GM13977 (cell line): ENCODE measurements at places on chromosomes 11 and 22.
A peak's percentile ranks its signal among the peaks of the same experiment; 100 is the strongest.

- DNase-seq = no peak
Measured at GRCh38 chr11:66055021-66055420, 2.9 kb downstream of the SF3B2 start.

DNA sequence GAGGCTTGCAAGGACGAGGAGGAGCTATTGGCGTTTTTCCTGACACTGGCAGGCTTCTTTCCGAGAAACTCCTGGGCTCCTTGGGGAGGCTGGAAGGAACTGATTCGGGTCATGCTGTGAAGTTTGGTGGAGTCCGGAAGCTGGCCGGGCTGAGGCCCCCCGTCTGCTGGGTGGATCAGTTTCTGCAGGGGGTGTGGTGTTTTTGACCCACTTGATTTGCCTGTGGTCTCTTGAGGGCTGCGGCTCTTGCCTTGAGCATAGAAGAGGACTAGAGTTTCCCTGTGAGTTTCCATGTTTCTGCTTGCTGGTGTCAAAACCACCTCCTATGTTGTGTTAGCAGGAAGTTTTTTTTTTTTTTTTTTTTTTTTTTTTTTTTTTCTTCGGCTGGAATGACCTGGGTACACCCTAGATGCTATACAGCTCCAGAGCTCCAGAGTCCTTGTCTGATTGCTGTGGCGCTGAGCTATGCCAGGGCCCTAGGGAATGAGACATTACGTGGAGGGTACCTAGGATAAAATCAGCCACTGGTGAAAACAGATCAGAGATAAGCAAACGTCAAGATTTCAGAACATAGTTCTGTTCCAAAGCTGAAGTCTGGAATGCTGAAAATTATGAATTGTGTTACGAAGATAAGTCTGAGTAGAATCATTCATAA is 728 bp downstream of the TBC1D22A start:
- peak; percentile 85 for DNase-seq

GRCh38 chr11:118417801-118418200 is 16.4 kb downstream of the ATP5MG start:
- no peak for DNase-seq

GRCh38 chr22:50030297-50031188 is 18.0 kb upstream of the IL17REL start:
- DNase-seq = peak; percentile 98

DNA sequence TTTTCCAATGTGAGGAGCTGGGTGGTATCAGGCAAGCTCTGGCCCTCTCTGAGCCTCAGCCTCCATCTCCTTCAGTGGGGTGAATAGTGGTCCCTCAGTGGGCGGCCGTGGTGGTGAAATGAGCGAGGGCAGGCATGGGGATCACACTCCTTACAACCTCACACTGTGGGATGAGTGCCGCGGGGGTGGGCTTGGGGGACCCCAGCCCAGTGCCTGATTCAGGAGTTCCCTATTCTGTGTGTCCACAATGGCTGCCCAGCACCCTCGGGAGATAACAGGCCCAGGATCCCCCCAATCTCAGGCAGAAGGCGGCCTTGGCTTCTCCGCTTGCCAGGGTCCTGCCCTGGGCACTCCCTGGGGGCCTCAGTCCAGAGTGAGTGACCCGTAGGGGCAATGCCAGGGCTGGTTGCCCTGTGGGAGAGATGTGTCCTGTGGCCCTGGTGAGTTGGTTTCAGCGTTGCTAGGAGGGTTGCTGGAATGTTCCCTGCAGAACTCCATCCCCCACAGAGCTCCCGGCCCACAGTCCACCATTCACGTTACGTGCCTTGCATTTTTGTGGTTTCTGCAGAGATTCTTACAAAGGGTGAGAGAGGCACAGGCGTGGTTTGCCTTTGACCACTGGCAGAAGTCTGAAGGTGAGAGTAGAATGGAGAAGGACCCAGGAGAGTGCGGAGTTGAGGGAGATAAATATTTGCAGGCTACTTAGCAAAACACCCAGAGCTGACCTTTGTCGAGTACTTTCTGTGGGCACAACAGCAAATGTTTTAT is 2.9 kb downstream of the ALDH3B1 start:
- no peak for DNase-seq

DNA sequence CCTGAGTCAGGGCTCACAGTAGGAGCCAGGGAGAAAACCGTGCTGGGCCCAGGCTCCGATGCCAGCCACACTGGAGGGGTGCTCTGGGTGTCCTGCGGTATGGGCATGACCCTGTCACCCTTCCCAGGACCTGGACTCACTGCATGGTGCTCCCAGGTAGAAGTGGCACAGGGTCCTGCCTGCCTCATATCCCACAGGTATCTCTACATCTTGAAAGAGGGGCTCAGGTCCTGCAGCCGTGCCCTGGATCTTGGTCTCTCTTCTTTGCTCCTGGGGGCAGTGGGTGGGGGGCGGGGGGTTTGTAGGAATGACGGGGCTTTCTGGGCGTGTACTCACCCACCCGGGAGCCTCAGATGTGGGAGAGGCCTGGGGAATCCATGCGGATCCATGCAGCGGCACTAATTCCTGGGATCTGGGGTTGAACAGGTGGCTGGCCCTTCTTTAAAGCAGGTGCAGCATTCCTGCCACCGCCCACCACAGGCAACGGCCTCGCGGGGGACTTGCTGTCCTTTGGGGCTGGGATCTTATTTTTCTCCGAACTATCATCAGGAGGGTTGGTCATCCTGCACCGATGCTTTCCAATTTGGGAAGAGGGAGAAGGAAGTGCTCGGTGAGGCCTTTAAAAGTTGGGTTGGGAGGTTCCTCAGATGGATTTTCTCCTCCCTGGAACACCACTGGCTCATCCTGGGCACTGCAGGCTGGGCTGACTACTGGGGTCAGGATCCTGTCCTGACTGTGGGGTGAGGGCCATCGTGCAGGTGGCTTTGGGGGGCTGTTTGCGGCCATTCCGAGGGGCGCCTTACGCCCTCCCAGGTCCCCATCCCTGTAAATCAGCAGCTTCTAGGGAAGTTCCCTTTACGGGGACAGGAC is 886.4 kb downstream of the BRD1 start:
- DNase-seq = no peak

DNA sequence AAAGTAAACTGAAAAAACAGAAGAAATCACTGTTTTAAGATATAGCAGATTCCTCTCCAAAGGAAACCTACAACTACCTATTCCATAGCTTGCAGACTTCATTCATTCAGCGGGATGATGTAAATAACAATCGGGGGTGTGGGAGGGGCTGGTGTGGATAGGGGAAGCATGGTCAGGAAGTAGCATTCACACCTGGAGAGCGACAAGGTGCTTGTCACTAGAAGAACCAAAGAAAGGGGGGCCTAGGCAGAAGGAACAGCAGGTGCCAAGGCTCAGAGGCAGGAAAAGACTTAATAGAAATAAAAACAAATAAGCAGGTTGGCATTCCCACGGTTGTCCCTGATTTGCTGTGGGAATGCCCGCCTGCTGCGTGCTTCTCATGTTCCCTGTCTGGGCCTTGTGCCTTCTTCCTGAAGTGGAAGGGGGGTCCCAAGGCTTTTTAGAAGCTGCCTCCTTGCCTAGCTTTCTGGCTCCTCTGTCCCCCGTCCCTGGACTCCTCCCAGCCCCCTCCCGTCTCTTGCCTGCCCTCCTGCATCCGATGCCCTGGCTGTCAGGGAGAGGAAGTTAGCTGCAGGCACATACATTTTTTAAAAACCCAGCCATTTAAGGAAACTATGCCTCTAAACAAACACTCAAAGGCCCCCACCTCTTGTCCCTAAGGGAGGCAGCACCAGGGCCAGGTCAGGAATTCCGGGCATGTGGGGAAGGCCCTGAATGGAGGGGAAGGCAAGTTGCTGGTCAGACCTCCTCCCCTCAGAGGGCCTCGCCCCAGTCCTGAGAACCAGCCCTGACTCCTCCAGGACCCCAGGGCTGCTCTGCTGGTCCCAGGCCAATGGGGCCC is 54.7 kb upstream of the PRDM11 start:
- no peak for DNase-seq

DNA sequence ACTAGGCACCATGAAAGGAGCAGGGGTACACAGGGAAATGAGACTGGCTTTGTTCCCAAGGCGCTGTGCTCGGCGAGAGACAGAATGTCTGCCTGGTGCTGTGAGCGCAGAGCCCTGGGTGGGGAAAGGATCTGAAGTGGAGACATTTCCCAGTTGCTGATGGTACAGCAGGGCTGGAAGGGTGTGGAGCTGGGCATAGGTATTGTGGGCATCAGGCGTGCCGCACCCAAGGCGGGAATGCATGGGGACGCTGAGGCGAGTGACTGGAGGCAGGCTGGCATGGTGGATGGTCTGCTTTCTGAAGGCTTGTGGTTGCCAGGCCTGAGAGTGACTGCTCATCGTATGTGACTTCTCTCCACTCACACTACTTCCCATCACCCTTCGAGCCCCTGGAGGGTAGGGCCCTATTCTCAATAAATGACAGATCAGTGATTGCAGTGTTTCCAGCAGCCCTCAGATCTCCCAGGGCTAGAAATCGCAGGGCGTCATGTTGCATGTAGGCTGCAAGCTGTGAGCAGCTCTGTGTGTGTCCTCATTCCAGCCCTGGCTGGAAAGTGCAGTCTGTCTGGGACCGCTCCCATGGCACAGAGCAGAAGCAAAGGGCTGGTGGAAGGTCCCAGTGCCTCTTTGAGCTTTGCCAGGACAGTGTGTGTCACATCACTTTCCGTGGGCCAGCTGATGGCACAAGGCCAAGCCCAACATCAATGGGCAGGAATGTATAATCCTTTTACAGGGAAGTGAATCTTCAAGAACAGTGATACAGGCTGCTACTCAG is 67.7 kb downstream of the TBC1D22A start:
- no peak for DNase-seq

GRCh38 chr11:129426776-129427175 is 51.1 kb downstream of the BARX2 start:
- no peak for DNase-seq

DNA sequence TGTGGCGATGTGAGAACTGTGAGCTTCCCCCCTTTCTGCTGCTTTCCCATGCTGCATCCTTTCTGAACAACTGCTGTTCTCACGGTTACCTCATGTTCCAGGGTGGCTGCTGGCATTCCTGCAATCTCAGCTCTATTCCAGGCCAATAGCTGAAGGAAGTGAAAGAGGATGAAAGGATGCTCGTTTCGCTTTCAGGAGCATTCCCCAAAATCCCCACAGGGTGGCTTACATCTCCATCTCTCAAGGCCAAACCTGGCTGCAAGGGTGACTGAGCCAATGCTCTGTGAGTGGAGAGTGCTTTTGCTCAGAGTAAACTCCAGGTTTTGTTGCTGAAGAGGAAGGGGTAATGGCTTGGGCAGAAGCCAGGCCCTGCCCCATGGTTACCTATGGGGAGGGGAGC is 848.2 kb downstream of the BRD1 start:
- no peak for DNase-seq

DNA sequence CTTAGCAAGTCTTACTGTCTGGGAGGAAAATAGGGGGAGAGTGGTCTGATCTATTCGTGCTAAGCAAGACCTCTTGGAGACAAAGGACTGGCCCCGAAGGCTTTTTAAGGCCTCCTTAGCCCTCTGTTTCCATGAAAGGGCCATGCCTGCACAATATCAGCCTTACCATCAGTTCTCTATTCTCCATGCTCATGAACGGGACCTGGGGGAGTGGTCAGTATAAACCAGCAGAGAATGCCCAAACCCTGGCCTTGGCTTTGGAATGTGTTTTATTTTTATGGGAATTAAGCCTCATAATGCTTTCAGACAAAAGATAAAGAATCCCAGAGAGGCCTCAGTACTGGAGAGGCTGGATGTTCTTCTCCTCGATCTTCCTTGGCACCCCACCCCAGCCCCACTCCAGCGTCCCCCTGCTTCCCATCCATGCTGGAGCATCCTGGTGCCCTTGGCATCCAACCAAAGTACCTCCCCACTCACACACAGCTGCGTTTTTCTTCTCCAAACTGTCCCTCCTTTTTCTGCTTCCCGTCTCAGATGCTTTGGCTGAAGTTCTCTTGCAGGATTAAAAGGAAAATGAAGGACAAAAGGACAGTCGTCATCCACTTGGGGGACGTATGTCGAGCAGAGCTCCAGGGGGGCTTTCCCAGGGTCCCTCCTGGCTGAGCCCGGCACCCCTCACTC is 18.6 kb downstream of the FXYD6 start:
- no peak for DNase-seq

GRCh38 chr22:40121461-40121860 is 56.3 kb upstream of the TNRC6B start:
- DNase-seq = no peak

GRCh38 chr22:19590696-19591095 is 66.5 kb upstream of the CLDN5 start:
- no peak for DNase-seq

- DNase-seq = no peak
Measured at GRCh38 chr11:46348566-46349401, 1.5 kb downstream of the DGKZ start.

DNA sequence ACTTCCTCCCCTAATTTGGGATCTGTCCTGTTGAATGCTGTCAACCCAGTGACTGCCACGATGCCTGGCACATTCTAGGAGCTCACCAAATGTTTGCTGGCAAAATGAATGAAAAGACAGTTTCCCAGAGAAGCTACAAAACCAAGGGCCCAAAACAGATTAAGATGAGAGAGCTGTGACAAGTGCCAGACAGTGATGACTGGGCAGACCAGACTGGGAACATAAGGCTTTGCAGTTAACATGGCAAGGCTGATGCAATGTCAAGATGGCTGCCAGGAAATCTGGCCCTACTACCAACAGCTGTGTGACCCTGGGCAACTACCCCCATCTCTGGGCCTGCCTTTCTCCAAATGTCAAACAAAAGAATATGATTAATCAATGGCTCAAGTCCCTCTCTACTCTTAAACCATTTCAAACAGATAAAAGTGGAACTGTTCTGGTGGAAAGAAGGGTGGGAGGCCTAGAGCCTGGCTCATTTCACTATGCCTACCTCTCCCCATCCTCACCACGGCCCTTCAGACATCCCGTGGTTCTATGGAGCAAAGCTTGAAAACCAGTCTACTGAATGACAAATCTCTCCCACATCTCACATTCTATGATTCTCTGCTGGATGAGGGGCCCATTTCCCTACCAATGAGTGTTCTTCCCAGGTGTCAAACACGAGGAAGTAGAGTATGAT is 12.8 kb downstream of the AP1B1 start:
- no peak for DNase-seq

DNA sequence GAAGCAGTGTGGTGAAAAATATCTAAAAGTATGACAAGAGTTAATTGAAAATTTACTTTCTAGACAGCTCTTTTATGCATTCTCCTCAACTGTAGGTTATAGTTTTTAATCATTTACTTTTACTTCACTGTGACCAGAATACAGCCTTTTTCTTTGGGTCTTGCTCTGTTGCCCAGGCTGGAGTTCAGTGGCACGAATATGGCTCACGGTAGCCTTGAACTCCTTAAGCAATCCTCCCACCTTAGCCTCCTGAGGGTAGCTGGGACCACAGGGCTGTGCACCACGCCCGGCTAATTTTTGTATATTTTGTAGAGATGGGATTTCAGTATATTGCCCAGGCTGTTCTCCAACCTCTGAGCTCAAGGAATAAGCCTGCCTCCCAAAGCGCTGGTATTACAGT is 5.3 kb downstream of the SC5D start:
- DNase-seq = no peak

- no peak for DNase-seq
Measured at GRCh38 chr11:129828301-129828836, 12.7 kb downstream of the TMEM45B start.

GRCh38 chr11:105609832-105610781 is at the start of gene GRIA4:
Gene GRIA4 (plus strand): TSS chr11:105610073. CDS start chr11:105610998, 925 bp downstream.
- no peak for DNase-seq
